ENCODE measurements at places on chromosomes 5 and 9.

- DNase-seq, result no peak
These were observed 89.5 kb downstream of the ARSB start for GRCh38 chr5:78895616-78896015.

- no peak for DNase-seq
These were observed 112.2 kb downstream of the MAST4 start for GRCh38 chr5:66708368-66708767.

DNA sequence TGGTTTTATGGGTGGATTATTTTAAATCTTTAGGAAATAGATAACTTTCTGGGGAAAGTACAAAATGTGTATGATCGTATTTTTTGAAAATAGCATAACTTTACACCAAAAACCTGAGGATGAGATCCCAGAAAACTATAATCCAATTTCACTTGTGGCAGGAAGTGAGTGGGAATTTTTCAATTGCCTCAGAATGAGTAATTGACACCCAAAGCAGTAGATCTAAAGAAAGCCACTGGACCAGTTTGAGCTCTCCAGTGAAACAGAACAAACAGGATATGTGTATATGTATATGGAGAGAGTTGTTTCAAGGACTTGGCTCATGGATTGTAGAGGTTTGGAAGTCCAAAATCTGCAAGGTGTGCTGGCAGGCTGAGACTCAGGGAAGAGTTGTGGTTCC, 109.2 kb upstream of the SHB start:
- DNase-seq, result no peak

GRCh38 chr5:3740546-3741373, 145.1 kb downstream of the IRX1 start:
- DNase-seq, result no peak

GRCh38 chr9:106277966-106278365, 583.6 kb downstream of the TMEM38B start:
- DNase-seq, result no peak

- no peak for DNase-seq
These were observed 105.9 kb downstream of the GIN1 start for GRCh38 chr5:103013933-103014552.

DNA sequence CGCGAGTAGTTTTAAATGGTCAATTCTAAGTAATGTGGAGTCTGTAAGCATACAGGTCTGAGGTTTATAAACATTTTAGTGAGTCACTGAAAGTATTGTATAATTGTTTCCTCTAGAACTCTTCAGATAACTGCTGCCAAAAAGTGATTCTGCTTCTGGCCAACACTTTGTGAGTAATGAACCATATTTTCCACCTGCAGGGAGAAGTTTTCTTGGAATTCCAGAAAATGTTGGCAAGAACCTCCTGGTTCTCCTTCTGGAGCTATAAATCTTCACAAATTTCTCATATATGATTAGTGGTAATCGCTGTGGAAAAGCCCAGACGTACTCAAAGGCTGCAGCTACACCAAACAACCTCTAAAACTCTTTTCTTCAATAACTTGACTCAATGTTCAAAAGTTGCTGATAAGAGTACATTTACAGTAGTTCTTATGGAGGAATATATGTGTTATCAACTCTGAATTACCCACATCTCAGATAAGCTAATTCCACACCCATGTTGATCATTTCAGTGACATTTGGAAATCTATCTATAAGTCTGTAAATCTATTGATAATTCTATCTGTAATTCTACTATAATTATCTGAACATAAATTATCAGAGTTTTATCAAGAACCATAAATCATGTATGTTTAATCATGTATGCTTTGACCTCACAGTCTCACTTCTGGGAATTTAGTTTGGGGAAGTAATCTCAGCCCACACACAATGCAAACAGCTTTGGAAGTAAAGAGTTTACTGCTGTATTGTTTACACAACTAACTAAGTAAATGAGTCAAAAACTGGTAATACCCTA, 74.1 kb downstream of the FNBP1 start:
- DNase-seq, result no peak

DNA sequence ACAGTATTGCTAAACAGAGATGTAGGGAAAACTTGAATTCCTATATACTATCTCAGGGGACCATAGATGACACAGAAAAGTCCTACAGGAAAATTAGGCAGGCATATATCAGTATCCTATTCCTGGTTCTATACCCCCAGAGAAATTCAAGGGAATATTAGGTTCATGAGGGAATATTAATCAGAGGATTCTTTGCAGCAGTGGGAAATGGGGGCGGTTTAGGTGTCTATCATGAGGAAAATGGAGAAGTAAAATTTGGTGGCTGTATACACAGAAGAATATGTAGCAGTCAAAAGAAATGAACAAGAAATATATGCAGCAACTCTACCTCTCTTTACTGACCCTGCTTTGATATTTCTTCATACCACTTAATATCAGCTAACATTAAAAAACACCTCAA, 20.0 kb downstream of the SPTLC1 start:
- no peak for DNase-seq

- DNase-seq, result no peak
These were observed 38.7 kb downstream of the VCAN start for GRCh38 chr5:83510260-83510659.

GRCh38 chr5:71600783-71601182, 13.6 kb downstream of the MCCC2 start:
- no peak for DNase-seq

GRCh38 chr5:911601-912000, 18.9 kb downstream of the TRIP13 start:
- no peak for DNase-seq

DNA sequence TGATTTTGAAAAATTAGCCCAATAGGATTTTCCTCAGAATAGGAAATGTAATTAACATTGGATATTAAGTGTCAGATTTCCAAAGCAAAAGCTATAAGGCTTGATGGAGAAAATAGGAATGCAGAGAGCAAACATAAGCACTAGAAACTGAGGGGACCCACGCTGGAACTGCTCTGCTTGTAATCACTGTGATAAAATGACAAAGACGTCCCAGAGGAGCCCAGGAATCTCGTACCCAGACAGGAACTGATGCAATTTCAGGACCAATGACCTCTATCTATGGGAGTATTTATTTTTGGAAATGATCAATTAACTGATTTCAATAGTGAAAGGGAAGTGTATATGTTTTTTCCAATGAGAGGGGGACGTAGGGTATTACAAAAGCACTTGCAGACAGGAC, 714.5 kb upstream of the WWC1 start:
- DNase-seq, result no peak

- DNase-seq, result no peak
These were observed 24.7 kb upstream of the CETN3 start for GRCh38 chr5:90434116-90434714.

DNA sequence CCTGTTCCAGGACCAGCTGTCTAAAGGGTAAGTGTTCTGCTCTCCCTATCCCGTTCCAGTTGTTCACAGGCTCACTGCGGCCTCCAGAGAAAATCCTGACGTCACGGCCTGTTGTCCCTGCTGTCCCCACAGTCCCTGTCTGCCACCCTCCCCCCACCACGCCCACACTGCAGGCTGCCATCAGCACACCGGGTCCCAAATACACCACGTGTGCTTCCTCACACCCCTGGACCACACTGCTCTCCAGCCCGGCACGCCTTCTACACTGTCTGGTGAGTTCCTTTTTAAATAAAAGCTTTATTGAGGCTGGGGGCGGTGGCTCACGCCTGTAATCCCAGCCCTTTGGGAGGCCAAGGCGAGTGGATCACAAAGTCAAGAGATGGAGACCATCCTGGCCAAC, 88.3 kb upstream of the RUFY1 start:
- no peak for DNase-seq

GRCh38 chr5:73638344-73639095, 12.5 kb downstream of the ARHGEF28 start:
- DNase-seq, result no peak

DNA sequence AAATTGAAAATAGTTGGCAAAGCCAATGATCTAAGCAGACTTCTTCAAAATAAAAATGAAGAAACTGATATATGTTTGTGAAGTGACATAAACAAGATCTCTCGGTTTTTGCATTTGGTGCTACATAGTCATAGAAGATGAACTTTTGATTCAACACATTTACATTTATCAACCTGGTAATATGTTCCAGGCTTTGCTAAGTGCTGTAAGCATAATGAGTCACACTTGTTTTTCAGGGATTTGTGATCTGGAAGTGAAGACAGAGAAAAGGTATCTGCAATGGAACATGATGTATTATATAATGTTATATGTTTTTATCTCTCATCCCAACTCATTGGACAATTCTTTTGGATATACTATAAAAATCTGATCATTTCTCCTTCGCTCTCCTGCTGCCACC, 801.4 kb downstream of the BRINP1 start:
- no peak for DNase-seq

DNA sequence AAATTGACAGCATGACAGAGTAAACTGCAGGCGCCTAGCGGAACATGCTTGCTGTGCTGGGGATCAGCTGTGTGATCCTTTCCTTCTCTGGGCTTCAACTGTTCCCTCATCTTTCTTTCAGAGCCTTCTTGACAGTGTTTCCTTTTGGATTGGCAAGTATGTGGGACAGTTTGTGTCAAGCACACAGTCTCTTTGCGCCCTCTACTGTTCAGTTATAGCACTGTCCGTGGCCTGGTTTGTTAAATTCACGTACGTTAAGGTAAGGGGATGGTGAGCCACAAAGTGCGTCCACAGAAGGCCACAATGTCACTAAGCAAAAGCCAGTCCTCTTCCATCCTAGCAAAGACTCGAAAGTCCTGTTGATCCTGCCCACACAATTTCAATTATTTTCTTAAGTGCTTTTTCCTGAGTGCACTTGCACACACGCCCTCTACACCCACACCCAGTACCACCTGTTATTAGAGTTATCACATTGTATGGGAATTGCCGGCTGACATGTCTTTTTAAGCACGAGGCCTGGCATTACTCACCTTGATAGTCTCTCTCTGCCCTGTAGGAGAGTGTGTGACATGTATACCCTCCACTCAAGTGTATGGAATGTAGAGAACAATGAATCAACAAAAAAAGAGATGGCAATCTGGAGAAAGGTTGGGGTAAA, 22.5 kb upstream of the PTPN3 start:
- no peak for DNase-seq

GRCh38 chr5:51095486-51095885, 287.8 kb upstream of the ISL1 start:
- no peak for DNase-seq

- DNase-seq, result no peak
These were observed 270.4 kb downstream of the ARHGAP26 start for GRCh38 chr5:143040622-143041021.

DNA sequence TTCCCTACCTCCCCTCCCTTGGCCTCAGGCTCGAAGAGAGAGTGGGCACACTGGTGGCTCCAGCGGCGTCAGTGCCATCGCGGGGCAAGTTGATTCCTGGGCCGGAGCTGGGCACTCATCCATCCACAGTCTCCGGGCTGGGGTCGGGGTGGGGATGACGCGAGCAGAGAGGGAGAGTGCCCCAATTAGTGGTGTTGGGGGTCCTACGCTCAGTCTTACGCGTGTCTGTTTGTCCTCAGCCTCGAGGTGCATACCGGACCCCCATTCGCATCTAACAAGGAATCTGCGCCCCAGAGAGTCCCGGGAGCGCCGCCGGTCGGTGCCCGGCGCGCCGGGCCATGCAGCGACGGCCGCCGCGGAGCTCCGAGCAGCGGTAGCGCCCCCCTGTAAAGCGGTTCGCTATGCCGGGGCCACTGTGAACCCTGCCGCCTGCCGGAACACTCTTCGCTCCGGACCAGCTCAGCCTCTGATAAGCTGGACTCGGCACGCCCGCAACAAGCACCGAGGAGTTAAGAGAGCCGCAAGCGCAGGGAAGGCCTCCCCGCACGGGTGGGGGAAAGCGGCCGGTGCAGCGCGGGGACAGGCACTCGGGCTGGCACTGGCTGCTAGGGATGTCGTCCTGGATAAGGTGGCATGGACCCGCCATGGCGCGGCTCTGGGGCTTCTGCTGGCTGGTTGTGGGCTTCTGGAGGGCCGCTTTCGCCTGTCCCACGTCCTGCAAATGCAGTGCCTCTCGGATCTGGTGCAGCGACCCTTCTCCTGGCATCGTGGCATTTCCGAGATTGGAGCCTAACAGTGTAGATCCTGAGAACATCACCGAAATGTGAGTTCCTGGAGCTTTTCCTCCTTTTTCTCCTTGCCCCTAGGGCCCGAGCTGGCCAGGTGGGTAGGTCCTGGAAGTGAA, 861 bp downstream of the NTRK2 start:
- no peak for DNase-seq

DNA sequence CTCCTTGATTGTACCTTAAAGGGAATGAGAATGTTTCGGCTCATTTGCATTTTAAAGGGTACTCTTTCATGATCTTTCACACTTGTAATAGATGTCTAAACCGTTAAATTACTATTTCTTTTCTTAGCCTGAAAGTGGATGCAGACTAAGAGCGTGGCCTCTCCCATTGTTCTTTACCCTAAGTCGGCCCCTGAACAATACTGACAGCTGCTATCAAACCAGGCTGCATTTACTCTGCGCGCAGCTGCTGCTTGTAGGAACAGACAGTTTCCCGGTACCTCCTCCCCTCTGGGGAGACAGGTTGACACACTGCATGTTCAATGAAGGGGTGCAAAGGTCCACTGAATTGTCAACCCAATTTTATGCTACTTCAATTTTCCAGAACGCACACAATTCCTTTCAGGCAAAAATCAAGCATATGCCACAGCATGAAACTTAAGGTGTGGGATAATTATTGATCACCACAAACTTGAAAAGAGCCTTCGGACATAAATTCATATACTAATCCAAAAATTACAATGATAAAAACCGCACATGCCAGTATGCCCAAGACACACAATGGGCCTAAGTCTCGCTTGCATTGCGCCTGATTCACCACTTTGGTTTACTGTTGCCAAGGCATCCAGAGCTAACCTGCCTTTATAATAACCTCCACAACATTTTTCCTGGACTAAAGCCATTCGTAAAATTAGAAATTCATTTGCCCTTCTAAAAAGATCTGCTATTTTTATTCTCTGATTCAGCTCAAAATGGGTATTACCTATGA, 39.7 kb downstream of the TLE1 start:
- peak; percentile 59 for DNase-seq

DNA sequence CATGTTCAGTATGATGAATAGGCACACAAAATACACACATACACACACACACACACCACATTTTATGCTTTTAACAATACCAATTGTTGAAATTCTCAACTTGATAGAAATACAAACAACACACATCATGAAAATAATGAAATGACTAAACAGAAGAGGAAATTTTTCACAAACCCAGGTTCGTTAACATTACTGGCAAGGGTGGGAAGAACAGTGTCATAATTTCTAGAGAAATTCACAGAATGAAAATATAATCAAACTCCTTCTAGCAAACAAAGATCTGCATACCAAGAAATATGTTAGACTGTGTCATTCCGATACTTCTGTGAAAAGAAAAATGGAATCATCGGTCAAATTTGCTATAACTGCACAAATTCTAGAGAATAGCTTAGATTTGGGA, 41.9 kb downstream of the ST8SIA4 start:
- DNase-seq, result no peak
